Vagina (tissue), 2 donors: ENCODE measurements at places on chromosomes 13 and 19.

DNA sequence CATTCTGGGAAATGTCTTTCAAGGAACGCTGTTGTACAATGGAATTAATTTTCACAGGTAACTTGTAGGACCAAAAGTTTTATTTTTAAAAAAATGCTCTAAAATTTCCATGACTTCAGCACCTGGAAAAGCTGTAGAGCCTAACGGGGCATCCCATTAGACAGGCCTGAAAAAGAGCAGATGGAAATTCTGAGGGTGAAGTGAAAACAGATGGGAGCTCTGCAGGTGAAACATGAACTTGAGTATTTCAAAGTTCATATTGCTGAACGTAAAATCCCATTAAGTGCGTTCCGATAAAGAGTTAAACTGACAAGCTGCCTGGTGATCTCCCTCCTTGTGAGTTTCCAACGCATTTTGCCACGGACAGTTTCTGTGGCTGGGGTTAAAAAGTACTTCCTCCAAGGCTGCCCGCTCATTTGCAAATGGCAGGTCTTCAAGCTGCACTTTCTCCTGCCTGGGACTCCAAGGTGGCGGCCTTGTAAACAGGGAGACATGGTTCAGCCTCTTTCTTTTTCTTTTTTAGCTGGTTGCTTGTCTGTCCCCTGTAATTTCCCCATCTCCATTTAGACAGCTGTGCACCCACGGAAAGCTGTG is 450.4 kb downstream of the FGF9 start:
- no peak for DNase-seq

GRCh38 chr19:33628921-33629825 is 7.4 kb downstream of the CHST8 start:
- no peak for DNase-seq

DNA sequence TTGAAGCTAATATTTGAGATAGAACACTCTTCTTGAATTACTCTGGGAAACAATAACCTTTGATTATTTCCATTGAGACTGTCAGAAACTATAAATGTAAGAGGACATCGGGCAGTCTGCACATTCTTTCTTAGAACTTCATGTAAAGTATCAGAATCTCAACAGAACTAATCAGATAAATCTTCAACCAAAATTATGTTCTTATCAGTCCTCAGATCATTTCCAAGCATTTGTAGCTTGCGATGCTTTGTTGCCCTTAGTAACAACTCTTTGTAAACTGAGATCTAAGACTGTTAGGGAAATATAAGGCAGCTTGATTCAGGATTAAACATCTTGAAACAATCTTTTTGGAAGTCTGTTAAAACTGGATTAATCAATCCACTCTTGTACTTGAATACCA is 70.3 kb downstream of the FNDC3A start:
- DNase-seq: no peak

- DNase-seq: no peak
Measured at GRCh38 chr19:14366529-14366928, 14.7 kb upstream of the ADGRE5 start.

DNA sequence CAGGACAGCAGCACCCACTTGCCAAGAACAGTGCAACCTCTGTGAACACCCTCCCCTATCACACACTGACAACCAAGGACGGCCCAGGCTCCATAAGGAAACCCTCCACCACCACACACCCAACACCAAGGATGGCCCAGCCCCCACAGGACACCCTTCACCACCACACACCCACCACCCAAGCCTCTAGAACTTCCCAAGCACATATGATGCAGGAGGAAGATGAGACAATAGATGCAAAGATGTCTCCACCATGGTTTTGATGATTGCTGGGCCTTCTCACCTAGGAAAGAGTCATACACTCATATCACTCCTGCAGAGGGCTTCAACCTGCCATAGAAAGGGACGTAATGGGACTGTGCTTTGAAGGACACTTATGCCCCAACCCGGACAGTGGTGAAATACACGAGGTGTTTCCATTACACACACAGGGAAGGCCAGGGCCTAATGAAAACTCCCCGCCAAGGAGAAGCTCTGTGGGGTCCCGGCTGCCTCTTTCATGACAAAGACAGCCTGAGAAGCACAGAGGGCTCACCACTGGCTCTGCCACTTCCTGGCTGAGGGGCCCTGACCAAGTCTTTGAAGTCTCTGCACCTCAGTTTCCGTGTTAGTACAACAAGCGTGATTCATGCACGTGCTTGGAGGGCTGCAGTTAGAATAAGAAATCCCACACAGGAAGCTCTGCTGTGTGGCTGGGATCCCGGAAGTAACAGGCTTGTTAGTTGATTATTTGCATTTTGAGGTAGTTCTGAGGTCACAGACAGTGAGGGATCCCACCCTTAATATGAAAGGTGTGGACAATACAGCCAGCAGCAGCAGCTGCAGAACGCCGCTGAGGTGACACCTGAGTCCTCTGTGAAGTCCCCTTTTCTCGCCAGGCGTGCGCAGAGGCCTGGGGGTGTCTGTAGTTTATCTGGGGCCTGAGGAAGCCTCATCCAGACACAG is 61.9 kb upstream of the ATP12A start:
- no peak for DNase-seq

GRCh38 chr13:92260363-92260762 is 861.9 kb downstream of the GPC5 start:
- no peak for DNase-seq

GRCh38 chr19:54606891-54607784 is 13.7 kb downstream of the LILRA1 start:
- no peak for DNase-seq

- no peak for DNase-seq
Measured at GRCh38 chr19:7471696-7472615, 16.9 kb downstream of the PEX11G start.

DNA sequence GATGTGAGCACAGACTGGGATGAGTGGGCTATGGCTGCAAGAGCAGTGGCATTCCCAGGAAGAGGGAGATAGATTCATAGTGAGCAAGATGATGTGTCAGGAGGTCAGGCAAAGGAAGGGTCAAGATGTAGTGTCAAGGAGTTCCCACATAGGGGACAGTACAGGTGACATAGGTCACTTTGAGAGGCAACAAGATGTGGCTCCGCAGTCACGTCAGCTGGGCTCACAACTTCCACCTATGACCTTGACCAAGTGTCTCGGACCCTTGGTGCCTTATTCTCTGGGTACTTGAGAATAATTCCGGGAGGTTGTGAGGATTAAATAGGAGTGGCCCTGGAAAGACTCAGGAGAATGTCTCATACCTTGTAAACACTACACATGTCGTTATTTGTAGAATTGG is 10.5 kb downstream of the ZNF317 start:
- DNase-seq: no peak

GRCh38 chr13:27183561-27184147 is 12.0 kb upstream of the USP12 start:
- no peak for DNase-seq

- DNase-seq: no peak
Measured at GRCh38 chr19:5369962-5370367, 29.4 kb upstream of the PTPRS start.

DNA sequence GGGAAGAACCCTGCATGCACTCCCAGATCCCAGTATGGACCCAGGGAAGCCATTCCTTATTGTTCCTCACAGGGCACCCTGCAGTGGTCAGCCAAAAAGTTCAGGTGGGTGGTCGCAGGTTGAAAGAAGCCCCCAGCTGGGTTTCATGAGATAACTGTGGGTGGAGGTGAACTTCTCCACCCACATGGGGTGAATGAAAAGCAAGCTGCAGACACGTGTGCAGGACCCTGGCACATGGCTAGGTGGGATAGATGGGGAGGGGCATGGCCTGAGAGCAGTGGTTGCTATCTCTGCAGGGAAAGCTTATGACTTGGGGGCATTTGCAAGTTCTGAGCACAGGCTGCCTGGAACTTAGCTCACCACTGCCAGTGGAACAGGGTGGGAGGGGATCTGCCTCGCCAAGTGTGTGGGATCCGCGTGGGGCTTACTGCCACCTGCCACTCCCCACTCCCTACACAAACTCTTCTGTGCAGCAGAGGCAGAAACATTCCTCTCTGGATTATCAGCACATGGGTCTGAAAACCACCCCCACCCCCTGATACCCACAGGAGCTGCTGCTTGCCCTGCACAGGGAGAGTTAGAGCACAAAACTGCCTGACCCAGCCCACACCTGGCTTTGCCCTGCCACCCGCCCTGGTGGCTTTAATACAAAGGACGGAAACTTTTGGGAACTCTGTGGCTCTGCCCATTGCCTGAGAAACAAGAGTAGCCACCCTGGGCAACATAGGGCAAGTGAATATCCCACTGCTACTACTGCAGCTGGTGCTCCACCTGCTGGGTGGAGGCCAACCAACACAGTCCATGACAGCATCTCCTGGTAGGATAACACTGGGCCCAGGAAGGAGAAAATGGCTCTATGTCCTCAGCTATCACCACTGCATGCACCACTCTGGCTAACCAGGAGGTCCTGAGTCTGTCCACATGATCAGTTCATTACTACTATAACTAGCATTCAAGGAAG is 24.4 kb downstream of the PLA2G4C start:
- DNase-seq: no peak
